ENCODE measurements at places on chromosomes 5 and 9.

GRCh38 chr5:112865128-112865527 is 4.0 kb downstream of the SRP19 start:
- no peak for DNase-seq

DNA sequence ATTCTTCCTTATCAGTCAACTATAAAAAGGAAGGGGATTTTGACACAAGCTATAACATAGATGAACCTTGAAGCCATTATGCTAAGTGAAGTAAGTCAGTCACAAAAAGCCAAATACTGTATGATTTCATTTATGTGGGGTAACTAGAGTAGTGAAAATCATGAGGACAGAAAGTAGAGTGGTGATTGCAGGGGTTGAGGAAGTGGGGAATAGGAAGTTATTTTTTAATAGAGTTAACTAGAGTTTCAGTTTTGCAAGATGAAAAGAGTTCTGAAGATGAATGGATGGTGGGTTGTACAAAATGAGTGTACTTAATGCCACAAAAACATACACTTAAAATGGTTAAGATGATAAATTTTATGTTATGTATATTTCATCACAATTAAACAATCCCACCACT is 65.4 kb upstream of the FAM174A start:
- no peak for DNase-seq

- DNase-seq: no peak
Observed at GRCh38 chr5:105587963-105588662, 2025.5 kb upstream of the NUDT12 start.

- no peak for DNase-seq
Observed at GRCh38 chr9:134217431-134218210, 53.3 kb upstream of the RNU6ATAC start.

DNA sequence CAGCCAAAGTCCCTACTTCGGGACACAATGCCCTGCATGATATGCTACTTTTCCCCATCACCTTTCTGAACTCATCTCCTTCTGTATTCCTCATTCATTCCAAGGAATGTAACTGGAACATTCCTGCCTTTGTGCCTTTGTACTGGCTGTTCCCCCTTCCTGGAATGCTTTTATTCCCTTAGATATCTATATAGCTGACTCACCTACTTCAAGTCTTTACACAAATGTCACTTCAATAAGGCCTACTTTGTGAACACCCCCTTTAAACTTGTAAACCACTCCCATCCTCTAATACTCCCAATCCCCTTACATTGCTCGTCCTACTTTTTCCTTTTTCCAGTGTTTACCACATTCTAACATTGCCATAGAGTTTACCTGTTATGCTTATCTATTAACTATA is 2.4 kb downstream of the NOL6 start:
- DNase-seq: no peak

DNA sequence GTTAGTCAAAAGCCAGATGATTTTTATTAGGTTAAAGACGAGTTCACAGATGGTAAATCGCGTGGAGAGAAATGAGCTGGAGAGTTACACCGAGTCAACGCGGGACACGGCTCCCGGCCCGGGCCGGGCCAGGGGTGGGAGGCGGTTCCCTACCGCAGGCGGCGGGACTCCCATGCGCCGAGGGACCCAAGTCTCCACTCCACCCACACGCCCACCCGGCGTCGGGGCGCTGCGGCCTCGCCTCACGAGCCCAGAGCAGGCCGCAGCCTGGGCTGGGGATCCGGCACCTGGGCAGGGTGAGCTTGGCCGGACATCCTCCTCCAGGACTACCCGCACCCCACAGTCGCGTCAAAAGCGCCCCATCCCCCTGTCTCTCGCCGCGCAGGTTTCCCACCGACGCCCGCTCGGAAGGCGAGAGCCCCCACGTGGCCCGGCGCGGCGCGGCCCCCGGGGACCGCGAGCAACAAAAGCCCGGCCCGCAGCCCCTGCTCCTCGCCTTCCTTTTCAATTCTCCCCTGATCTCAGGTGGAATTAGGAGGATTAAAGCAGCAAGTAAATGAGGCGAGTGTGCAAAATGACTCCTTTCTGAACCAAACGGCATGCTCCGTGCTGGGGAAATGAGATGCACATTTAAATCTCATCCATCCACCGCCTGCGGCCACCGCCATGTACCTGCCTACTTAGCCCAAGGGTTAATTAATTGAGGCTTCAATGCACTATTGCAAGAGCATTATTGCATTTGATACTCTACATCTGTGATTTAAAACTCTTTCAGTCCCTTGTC is 196.5 kb upstream of the TBCA start:
- DNase-seq: no peak

DNA sequence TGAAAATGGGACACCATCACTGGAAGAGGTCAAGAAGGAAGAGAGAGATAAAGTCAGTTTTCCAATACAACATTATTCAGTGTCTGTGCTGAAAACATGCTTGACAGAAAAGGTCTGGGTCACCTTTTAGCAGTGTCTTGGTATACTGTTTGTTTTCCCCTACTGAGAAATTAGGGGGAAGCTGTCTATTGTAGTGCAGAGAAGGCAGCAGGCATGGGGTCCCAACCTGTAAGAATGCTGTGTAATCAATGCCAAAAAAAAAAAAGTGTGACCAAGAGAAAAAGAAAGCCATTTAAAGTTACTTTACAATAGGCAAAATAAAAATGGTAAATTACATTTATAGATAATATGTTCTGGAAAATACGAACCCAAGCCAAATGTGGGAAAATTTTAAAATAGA is 139.3 kb downstream of the RAB3C start:
- peak; percentile 20 for DNase-seq

GRCh38 chr9:136204838-136205706 is at the start of gene LHX3:
TSS of gene LHX3 (minus strand) at chr9:136205128. CDS start at chr9:136205012, 116 bp downstream.
- no peak for DNase-seq

GRCh38 chr9:38110476-38110875 is 41.4 kb upstream of the SHB start:
- no peak for DNase-seq

DNA sequence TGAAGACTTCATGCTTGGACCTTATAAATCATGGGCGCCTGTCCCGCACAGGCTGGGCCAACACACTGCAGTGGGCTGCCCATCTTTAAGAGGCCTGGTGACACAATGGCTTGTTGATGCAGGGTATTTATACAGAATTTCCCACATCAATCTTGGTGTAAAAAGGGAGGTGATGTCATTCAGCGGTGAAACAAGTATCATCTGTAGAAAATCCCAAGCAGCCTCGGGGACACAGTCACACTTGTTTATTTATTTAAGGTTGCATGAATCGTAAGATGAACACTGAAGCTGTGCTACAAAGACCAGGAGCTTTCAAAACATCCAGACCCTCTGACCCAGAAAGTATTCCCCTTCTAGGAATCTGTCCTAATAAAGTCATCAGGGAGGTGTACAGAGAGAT is 40.5 kb downstream of the SMIM23 start:
- DNase-seq: no peak

GRCh38 chr5:10111571-10111970 is 138.1 kb downstream of the ATPSCKMT start:
- DNase-seq: no peak

DNA sequence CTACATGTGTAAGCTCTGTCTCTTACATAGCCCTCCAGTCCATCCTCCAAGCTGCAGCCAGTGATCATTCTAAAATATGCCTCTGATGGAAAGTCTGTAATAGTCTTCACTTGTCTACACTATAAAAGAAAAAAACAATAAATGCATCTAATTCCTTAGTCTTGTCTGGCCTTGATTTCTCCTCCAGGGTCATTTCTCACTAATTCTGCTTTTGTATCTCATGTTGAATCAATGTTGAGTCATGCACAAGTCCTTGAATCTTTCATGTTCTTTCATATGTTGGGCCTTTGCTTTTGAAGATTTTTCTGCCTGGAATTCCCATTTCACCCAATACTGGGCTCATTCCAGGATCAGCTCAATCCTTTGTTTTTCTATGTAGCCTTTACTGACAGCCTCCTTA is 121.1 kb upstream of the TRIM32 start:
- no peak for DNase-seq

DNA sequence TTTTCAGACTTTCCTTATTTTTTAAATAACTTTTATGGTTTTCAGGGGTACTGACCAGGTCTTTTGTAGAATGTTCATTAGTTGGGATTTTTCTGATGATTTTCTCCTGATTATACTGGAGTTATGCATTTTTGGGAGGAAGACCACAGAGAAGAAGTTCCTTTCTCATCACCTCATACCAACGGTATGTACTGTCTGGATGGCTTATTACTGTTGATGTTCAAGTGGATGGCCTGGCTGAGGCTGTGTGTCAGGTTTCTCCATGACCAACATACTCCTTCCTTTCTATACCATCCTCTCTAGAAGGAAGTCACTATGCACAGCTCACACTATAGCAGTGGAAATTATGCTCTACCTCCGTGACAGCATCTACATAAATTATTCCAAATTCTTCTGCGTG is 71.1 kb upstream of the NR3C1 start:
- DNase-seq: no peak

- no peak for DNase-seq
Observed at GRCh38 chr9:77585335-77585786, 62.8 kb downstream of the GNA14 start.

DNA sequence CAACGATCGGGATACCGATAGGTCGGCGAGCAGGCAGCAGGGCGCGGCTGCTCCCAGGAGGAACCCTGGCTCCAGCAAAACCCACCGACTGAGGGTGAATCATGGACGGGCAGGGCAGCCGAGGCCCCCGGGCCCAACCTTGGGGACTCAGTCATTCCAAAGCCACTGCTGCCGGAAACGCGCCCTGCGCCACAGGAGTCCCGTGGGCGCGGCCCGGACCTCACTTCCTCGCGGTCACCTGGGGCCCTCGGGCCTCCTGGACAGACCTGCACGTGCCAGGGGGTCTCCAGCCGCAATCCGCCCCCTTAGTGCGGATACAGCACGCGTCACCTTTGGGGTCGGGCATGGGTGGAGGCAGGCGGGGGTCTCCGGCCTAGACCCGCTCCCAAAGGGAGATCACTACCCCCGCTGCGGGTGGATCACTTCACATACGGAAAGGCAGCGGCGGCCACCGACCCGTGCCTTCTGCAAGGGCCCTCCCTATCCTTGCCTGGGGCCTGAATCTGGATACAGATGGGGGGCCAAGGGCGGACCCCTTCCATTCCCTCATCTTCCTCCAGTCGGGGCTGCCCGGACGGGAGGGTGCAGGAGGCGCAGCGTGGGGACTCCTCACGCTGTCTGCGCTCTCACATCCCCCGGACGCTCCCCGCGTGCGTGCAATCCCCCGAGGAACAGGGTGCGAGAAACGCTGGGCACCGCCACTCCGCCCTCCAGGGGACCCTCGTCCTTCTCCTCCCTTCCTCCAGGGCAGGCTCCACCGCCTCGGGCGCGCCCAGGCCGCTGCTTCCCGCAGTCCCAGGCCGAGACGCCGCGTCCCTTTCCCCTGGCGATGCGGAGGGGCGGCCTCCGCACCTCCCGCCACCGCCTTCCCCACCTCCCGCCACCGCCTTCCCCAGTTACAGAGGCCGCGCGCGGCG is 586 bp downstream of the TXN start:
- peak; percentile 43 for DNase-seq

GRCh38 chr9:113600023-113600823 is 136.7 kb downstream of the RGS3 start:
- DNase-seq: no peak

GRCh38 chr5:32508806-32509805 is 64.6 kb upstream of the ZFR start:
- DNase-seq: no peak

GRCh38 chr9:85685081-85685480 is 56.7 kb downstream of the AGTPBP1 start:
- no peak for DNase-seq

DNA sequence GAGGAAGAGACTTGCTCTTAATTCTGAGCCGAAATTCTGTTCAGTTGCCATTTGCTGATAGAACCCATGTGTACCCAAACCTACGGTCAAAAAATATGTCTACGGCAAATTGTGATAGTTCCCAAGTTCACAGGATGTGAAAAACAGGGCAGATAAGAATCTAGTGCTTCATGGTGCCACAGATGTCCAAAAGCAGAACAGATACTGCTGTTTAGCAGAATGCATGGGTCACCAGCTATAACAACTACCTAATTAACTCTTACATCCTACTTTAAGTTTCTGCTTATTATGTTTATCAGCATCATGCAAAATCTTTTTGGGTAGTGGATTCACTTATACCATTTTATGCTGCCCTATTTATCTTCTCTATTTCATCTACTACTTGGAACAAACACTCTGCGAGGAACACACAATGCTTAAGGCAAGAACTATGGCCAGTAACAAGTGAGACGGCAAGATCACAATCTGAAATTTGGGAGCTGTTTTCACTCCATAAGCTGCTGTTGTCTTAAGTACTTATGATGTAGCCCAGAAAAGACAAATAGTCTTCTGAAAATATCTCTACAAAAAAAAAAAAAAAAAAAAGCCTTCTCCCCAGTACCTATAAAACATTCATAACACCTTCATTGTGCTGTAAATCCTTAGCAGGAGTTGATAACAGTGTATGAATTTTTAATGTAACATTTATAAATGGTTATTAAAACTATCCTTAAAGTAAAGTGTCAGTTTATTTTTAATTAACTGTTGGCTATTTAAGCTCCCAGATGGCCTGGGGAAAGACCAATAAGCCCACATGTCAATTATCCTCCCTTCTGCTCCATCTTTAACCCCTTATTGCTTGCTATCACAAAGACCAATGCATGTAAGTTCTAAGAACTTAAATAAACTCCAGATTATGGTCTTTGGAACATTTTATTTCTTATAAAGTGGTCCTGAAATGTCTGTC is 232.3 kb downstream of the TLR4 start:
- DNase-seq: no peak

DNA sequence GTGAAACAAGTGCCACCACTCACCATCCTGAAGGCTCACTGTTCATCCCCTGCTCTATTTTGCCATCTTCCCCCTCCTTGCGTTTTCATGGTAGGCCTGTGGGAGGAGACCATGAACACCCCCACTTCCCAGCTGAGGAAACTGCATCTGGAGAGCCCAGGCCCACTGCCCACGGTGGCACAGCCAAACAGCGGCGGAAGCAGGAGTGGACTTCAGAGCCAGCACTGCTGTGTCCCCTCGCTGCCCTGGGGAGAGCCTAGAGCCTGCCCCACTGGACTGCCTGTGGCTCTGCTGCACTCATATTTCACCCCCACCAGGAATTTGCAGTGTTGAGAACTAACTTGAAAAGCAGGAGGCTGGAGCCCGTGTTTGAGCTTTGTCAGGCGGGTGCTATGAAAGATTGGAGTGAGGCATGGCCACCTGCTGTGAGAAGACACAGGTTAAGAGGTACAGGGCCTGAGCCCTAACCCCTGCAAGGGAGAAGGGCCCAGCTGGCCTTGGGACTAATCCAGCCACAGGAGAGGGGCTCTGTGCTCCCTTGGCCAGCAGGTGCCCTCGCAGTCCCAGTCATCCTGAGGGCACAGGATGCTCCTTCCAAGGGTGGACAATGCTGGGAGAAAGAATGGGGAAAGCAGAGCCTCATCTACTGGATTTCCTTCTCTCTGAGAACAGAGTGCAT is 79.0 kb downstream of the MACROH2A1 start:
- no peak for DNase-seq

DNA sequence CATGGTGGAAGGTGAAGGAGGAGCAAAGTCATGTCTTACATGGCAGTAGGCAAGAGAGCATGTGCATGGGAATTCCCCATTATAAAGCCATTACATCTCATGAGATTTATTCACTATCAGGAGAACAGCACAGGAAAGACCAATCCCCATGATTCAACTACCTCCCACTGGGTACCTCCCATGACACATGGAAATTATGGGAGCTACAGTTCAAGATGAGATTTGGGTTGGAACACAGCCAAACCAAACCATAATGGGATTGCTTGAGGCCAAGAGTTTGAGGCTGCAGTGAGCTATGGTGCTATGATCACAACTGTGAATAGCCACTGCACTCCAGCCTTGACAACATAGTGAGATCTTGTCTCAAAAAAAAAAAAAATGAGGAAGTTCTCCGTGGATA is 581.8 kb downstream of the TAF11L14 start:
- no peak for DNase-seq
